Kidney glomerular epithelial cell (primary cell): ENCODE measurements at places on chromosomes 1 and 21.

DNA sequence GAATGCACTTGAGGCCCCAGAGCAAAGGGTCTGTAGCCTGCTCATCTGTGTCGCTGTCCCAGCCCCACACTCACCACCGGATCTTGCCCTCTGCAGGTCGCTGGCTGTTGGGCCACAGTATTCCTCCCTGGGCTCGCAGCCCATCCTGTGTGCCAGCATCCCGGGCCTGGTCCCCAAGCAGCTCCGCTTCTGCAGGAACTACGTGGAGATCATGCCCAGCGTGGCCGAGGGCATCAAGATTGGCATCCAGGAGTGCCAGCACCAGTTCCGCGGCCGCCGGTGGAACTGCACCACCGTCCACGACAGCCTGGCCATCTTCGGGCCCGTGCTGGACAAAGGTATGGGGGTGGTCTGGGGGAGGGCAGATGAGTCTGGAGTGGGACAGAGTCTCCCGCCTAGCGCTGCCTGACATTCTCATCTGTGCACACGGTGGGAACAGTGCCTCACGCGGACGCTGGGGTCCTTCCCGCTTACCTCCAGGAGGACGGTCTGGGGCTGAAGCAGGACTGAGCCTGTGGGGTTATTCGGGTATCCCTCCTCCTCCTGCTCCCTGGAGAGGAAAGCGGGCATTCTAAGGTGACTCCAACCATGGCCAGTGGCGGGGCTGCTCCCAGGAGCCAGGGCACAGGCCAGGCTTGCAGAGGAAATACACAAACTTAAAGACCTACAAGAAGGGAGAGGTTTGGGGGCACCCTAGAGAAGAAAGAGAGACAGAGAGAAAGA, 15.9 kb downstream of the WNT3A start:
- no peak for DNase-seq

DNA sequence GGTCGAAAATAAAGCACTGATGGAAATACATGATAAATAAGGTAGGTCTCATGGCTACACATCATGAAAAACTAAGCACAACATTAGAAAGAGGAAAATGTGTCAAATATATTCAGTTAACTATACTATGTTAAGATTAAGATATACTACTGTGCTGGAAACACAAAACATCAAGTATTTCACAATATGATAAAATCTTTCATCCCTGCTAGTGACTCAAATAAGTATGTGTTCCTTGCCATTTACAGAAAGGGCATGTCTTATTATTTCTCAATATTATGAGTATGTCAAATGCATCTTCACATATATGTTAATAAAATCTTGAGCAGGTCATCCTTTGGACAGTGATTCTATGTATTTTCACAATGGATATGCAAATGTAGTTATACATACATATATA, 1260.1 kb upstream of the ADGRL2 start:
- DNase-seq = no peak

DNA sequence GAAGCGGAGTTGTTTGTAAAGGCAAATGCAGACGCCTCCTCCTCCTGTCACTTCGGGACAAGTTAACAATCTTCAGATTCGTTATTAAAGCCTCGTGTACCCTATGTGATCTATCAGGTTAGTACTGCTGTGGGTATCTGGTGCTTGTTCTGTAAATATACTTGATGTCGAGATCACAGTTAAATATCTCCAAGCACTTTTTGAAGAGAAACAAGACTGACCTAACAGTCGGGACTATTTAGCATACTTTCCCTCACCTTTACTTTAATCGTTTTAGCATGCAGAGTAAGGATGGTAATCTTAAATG, 710 bp downstream of the KLHL20 start:
- peak; percentile 48 for DNase-seq

DNA sequence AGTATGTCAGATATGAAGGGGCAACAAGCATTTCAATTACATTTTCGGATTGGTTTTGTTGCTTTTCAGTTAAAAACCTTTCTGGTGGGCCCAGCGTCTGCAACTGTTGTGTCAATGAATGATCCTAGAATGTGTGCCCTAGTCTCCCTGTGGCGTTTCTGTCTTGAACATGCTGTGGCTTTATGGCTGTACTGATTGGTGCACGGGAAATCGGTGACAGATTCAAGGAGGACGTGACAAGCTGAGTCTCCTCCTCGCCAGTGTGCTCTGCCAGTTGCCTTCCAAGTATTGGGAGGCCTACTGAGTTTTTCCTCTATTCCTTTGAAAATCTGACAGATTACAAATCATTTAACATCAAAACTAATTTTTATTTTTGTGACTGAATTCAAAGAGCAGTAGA, 127.6 kb downstream of the ZP4 start:
- DNase-seq = no peak

GRCh38 chr1:229296541-229296941, 25.6 kb downstream of the RAB4A start:
- no peak for DNase-seq

DNA sequence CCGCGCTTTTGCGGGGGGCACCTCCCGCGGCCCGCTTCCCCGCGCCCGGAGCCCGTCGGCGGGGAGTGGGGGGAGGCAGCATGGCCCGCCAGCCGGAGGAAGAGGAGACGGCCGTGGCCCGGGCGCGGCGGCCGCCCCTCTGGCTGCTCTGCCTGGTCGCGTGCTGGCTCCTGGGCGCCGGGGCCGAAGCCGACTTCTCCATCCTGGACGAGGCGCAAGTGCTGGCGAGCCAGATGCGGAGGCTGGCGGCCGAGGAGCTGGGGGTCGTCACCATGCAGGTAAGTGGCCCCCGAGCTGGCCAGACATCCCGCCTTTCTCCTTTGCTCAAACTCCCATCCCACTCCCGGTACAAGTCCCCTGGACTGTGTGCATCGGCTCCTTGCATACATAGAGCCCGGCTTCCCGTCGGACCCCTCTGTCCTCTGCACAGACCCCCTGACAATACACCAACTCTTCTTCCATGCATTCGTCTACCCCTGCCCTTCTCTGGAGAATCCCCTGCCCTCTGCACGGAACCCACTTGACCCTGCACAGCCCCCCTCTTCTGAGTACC, 812 bp downstream of the CACHD1 start:
- peak; percentile 3 for DNase-seq
